ENCODE measurements at places on chromosomes 3 and 15. TPM values are rescaled to one million over a fixed set of nuclear protein-coding genes. Genes with fewer than 3 reads are reported as not detected.
A peak's percentile ranks its signal among the peaks of the same experiment; 100 is the strongest.

The RAB7A gene
- 75.5 TPM for total RNA-seq

The GNB4 gene
- total RNA-seq = 15.0 TPM

GRCh38 chr15:42549032-42549491, 424 bp downstream of the HAUS2 start:
- ATAC-seq = peak; percentile 65

DNA sequence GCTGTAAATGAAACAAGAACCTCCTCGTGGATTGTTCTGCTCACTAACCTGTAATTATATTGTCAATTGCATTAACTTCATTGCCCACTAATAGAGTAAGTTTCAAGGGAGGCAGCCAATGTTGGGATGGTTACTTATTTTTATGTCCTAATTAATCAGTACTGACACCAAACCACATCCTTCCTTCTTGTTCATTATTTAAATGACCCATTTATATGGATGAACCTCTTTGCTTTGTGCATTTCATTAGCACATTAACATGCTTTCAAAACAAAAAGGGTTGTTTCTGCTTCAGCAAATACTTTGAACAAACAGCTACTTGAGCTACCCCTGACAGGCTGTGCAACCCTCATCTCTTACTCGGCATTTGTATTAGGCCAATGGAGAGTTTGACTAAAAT, 374.2 kb downstream of the MECOM start:
- ATAC-seq = peak; percentile 87

- no peak for ATAC-seq
These were observed 17.1 kb downstream of the ISG20 start for GRCh38 chr15:88655800-88656488.

- no peak for ATAC-seq
These were observed 116.2 kb upstream of the HACD2 start for GRCh38 chr3:123700791-123701722.

GRCh38 chr15:40850576-40851112, 6.8 kb downstream of the SPINT1 start:
- no peak for ATAC-seq

Measured in motor neuron (in vitro differentiated cells).